ENCODE measurements at places on chromosomes 12 and 14.

- DNase-seq = no peak
These were observed 6.9 kb downstream of the ANAPC5 start for GRCh38 chr12:121345151-121345815.

DNA sequence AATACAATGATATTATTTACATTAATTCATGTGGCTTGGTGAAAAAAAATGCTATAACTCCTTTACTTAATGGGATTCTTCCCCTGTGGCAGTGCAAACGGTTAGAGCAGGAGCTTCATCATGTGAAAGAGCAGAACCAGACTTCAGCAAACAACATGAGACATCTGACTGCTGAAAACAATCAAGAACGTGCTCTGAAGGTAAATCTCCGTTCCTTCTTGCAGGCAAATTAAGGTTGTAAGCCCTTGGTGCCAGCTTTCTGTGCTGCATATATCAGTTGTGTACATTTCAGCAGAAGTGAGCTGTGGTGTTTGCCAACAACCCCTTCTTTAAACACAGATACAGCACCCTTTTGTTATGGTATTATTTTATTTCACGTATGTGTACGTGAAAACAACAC is 171.7 kb downstream of the MIPOL1 start:
- DNase-seq = no peak

DNA sequence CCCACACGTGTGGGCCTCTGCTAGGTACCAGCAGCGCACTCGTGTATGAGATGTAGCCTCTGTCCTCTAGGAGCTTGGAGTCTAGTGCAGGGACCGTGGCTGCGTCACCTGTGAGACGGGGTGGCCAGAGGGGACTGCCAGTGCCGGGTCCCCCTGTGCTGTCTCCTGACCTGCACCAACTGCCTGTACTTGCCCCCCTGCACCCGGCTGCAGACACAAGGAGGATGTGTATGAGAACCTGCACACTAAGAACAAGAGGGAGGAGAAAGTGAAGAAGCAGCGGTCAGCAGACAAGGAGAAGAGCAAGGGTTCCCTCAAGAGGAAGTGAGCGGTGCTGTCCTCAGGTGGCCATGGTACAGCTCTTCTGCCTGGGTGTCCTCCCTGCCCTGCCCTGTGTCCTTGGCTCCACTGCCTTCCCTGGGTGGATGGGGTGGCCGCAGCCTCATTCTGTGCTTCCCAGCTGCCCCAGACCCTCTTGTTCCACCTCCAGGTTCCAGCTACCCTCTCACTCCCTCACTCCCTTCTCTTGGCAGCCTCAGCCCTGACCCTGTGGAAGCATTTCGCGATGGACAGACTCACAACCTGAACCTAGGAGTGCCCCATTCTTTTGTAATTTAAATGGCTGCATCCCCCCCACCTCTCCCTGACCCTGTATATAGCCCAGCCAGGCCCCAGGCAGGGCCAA is 9.6 kb downstream of the PTPN6 start:
- DNase-seq = peak; percentile 68

DNA sequence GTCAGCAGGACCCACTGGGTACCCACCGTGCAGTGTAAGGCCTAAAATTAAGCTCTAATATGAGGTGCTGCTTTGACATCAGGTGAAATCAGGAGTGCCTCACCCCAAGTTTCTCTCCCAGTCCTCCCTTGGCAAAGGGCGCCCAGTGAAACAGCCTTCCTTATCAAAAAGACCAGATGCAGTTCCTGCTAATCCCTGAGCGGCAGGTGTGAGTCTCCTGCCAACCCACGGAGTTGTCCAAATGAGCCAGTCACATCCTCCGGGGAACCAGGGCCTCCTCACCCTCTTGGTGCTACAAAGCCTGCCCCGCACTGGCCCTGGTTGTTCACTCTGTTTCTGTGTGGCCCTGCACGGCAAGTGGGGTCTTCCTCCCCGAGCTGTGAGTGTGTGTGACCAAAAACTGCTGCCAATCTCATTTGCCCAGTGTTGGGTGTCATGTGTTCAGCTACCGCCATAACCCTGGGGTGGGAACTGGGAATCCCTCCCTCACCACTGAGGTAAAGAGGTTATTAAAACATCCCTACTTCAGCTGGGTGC is 20.2 kb upstream of the P2RX4 start:
- no peak for DNase-seq

DNA sequence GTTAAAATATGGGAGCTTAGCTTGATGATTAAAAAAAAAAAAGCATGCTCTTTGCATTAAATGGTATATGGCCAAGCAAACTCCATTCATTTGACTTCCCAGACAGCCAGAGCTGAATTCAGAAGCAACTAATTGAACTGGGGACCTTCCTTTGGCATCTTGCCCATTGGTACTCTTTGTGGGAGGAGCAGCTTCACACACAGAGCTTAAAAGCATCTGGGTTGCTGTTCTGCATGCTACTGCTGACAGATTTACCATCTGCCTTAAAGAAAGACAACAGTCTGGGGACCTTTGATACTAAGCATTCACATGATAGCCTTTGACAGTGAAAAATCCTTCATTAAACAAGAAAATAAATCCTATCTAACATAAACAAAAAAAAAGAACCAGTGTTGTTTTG is 977.9 kb downstream of the TMTC2 start:
- no peak for DNase-seq

DNA sequence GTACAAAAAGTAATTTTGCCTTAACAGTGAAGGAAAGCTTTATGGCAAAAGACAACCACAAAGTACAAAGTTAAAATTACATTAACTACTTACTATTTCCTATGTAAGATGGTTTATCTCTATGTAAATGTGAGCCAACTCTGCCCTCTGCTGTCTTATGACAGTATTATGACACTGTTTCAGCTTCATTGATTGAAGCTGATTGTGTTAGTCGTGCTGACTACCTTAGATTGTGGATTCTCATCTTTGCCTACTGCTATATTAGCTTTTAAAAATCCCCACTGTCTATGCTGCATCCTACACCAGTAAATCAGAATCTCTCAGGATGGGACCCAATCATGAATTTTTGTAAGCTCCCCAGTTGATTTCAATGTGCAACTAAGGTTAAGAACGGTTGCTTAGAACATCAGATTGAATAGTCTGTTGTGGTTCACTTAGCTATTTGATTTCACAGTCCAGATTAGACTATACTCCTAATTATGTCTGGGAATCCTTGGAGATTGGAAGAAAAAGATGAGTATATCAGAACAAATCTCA is 12.2 kb upstream of the SPTB start:
- no peak for DNase-seq

GRCh38 chr12:85803231-85803630 is 33.0 kb downstream of the RASSF9 start:
- DNase-seq = no peak

GRCh38 chr14:31410048-31410650 is 10.2 kb downstream of the HEATR5A start:
- DNase-seq = no peak

DNA sequence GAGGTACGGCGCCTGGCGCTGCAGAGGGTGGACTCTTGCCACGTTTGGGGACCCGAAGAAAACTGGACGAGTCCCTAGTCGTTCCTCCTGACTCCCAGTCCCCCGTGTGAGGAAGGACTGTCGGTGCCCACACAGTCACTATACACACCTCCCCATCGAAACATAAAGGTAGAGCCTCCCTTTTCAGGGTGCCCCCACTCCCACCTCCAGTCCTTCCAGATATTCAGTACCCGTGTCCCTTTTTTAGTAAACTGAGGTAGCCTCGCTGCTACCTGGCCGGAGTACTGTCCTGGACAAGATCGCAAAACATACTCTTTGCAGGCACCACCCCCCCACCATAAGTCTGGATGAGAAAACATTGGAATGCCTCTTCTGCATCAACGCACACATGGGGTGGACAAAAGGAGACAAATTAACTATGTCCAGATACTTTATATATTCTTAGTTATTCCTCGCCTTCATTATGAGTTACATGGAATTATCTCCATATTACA is 610 bp upstream of the KMT2D start:
- no peak for DNase-seq

DNA sequence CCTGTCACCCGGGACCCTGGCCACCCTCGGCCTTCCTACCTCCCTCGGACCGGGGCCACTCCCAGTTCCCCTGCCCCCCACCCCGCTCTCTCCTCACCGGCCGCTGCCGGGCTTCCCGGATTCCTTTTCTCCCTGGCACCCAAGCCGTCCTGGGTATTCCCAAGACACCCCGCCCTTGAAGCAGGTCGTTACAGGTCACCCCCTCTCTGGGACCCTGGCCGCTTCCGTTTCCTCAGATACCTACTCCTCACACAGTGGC is 493 bp downstream of the NUMB start:
- DNase-seq = no peak
